ENCODE measurements at places on chromosomes 5 and 9. TPM values are rescaled to one million over a fixed set of nuclear protein-coding genes. Genes with fewer than 3 reads are reported as not detected.

Gene SPATA31A3
- not detected for total RNA-seq

Gene ZDHHC11B
- 2.3 TPM for total RNA-seq

Gene ANXA2R
- 65.9 TPM for total RNA-seq

Gene STC2
- not detected for total RNA-seq

Gene SKP1
- 250 TPM for total RNA-seq

Gene CDH9
- total RNA-seq = not detected

Gene CCDC192
- total RNA-seq = not detected

All from naive thymus-derived CD8-positive, alpha-beta T cell (primary cell).